ENCODE measurements at places on chromosomes 1 and 21.

DNA sequence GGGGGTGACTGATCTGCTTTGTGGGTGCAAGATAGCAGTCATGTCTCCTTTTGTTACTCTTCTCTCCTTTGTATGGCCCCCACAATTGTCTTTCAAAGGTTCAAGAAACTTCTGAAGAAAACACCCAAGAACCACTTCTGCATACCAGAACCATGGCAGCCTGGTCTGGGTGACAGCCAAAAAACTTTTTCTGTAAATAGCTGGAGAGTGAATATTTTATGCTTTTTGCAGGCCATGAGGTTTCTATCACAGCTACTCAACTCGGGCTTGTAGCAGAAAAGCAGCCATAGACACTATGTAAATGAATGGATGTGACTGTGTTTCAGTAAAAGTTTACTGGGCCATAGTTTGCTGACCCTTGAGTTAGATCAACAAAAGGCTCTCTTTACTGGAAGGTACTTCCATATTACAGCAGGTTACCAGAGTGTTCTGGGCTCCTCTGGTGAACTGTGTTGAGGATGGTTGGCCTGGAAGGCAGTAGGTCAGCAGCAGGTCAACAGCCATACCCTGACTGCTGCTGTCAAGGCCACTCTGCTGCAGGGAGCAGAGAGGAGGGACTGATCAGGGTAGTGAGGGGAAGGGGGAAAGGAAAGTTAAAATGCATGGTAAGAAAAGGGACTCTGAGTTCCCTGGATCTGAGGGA is 116.4 kb downstream of the GDAP2 start:
- no peak for DNase-seq

- no peak for DNase-seq
Measured at GRCh38 chr1:218633238-218633988, 288.3 kb downstream of the TGFB2 start.

DNA sequence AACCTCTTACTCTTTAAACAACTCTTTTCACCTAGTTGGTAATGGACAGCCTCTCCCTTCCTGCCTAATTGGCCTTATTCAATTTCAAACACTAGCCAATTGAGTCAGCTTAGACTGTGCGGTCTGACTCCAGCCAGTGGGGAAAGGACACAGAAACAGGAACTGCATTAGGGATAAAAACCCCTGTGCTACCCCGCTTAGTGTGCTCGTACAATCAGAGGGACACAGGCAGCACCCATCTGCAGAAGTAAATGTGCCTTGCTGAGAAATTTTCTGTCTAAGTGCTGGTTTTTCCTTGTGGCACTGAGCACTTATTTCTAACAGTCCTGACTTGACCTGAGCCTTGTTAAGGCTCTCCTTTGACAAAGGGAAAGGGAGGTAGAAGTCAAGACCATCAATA is 6.0 kb upstream of the CD2 start:
- no peak for DNase-seq

DNA sequence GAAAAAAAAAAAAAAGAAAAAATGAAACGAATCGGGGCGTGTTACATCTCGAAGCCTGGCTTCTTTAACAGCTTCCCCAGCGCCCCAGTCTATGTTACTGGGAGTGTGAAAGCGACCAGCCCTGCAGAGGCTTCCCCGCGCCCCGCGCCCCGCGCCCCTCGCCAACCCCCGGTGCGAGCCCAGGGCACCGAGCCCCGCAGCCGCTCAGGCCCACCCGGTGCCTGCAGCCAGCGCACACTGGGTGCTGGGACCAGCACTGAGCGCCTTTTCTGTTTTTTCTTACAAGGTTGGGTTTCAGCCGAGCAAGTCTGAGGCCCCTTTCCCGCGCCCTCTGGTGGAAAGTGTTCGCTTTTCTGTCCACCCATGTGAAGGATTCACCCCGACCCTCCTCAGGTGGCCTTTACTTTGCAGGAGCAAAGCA is 42.1 kb upstream of the ZNF496 start:
- peak; percentile 68 for DNase-seq

DNA sequence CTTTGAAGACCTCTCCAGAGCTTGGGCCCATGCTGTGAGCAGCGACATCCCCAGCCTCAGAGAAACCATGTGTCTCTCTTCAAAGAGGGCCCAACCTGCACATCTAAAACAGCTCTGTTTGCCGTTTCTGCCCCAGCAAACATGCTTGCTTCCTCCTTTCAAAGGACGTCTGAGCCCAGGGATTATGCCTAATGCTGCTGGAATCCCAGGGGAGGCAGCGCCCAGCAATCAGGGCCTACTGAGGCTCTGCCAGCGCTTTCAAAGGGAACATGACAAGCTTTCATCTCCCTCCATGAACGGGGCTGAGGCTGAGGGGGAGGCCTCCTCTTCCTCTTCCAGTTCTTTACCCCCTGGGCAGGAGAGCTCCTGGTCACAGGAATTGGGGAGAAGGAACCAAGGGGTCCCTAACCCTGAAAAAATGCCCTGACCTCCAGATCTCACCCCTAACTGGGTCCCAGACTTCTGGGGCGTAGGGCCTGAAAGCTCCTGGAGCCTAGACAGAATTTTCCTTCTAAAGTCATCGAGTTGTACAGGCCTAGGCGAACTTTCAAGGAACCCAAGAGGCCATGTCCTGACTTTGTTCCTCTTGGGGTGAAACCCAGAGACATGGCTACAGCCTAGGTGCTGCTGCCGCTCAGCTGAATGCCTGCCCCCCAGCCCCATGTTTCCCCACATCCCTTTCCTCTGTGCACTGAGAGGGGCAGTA is 13.4 kb upstream of the ASCL5 start:
- no peak for DNase-seq

DNA sequence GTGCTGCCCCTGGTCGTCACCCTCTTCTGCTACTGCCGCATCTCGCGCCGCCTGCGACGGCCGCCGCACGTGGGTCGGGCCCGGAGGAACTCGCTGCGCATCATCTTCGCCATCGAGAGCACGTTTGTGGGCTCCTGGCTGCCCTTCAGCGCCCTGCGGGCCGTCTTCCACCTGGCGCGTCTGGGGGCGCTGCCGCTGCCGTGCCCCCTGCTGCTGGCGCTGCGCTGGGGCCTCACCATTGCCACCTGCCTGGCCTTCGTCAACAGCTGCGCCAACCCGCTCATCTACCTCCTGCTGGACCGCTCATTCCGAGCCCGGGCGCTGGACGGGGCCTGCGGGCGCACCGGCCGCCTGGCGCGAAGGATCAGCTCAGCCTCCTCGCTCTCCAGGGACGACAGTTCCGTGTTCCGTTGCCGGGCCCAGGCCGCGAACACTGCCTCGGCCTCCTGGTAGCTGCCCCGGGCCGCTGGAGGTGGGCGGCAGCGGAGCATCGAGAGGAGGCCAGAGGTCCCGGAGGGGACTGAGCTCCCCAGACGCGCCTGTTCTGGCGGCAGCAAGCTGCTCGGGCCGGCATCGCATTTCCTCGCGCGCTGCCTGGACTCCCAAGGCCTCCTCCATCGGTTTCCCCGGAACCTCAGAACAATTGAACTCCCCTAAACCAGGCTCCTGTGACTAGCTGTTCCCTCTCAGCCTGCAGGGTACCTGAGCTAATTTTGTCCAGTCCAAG is 1.1 kb downstream of the GPR25 start:
- no peak for DNase-seq

DNA sequence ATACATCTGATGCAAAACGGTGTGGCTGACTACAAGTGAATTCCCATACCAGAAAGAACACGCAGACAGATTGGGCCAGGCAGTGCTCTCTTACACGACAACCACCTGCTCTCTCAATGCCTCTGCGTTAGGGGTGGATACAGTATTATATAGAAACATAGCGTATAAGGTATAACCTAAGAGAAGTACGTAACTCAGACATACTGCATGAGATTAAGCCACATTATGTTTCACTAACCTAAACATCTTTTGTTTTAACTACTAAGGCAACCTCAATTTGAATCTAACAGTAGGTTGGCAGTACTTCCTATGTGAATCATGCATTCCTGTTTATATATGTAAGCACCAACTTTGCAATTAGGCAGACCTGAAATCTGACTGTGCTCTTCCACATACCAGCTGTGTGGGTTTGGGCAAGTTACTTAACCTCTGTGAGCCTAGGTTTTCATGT is 58.1 kb upstream of the COA6 start:
- DNase-seq: peak; percentile 36

- DNase-seq: no peak
Measured at GRCh38 chr1:113616156-113616555, 143.1 kb downstream of the PHTF1 start.

- DNase-seq: no peak
Measured at GRCh38 chr21:31524140-31524539, 135.4 kb upstream of the SOD1 start.

DNA sequence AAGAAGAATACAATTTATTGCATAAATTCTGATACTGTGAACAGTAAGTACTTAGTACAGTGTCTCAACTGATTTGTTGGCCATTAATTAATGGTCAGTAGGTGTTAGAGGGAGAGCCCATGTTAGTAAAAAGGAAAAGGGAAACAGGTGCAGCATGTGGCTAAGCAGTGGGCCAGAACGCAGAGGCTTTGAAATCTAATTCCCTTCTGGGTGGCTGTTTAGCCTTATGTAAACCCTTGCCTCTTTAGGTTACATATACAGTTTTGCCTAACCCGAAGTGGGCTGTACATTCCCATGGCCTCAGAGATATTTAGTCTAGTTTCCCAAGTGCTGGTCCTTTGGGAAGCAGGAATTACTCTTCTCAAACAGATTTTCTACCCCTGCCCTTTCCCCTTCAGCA is 43.5 kb upstream of the BCL9 start:
- no peak for DNase-seq

DNA sequence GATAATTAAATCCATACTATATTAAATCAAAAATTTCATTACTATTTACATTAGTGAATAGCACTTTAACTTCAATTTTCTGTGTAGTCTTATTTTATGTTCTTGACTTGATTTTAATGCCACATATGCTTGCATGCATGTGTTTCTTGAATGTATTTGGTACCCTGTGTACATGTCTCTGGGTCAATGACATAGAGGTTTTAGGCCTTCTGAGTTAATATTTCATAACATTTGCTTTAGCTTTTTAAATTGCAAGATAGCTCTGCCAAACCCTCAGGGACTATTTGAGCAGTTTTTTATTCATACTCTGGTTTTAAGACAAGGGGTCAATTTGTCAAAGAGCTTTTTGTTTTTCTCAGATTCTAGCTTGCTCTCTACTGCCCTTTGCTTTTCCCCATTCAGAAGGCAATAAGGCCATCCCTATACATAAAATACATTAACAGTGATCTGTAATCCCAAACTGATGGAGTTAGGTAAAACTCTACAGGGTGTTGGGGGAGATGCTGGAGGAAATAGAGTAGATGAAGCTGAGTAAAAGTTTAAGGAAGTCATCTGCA is 5.0 kb downstream of the MLLT11 start:
- DNase-seq: no peak

GRCh38 chr1:168664069-168664834 is 64.8 kb downstream of the DPT start:
- no peak for DNase-seq

DNA sequence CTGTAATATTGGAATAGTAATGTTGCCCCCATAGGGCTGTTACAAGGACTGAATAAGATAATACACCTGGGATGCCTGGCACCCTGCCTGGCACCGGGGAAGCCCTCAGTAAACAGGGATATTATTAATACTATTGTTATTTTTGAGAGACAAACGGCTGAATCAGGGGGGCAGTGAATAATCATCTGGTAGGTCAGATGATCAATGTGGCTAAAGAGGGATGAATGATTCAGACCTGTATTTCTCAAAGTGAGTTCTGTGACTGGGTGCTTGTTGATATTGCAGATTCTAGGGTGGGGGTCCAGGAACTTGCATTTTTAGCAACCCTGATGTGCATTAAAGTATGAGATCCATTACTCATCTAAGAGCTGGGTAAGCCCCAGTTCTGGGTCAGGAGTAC is 46.2 kb upstream of the BCL10 start:
- no peak for DNase-seq

- DNase-seq: peak; percentile 34
Measured at GRCh38 chr1:15684042-15684461, at the start of gene PLEKHM2. Gene PLEKHM2 (plus strand): TSS chr1:15684320. CDS start chr1:15684559, 239 bp downstream.

DNA sequence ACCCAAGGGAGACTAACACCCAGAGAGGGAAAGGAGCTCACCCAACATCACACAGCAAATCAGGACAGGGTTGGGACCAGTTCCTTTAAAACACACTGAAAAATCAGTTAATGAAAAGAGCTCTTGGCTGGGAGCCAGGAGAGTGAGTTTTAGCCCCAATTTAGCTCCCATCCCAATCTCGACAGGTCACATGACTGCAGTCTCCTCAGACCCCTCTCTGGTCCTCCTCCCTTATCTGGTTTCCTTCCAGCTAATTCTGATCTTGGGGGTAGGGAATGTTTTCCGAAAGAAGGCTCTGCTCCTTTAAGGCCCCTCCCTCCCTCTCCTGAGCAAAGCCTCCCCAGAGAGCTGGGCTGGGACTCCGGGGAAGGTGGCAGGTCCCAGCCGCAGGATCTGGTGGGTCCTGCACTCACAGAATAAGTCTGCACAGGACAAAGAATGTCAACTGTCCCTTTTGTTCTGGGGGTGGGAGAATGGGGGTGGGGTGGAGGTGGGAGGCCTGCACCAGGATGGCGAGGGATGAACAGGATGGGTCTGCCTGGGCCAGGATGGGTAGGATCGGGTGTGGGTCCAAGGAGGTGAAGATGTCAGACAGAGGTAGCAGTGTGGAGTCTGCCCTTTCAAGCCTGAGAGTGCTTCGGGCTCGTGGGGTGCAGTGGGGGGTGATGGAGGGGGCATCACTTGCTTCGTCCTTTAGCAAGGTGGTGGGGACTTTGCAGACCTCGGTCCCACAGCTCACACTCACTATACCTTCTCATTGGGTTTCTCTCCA is 57.3 kb upstream of the SSBP3 start:
- DNase-seq: no peak

GRCh38 chr1:26833432-26834405 is 7.2 kb downstream of the ZDHHC18 start:
- DNase-seq: peak; percentile 78

DNA sequence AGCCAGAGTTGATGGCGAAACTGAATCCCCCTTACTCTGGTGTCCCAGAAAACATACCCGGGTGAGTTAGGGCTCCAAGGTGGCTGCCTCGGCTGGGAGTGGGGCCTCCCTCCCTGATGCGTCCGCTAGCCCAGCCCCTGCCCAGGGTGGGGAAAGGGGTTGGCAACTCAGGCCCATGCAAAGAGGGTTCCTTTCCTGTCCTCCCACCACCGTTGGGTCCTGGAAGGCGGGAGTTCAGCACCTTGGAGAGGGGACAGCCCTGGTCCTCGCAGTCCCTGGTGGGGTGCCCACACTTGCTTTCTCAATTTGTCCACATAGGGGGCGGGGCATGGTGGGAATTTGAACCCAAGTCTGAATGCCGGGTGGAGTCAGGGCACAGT is 6.1 kb downstream of the SRM start:
- peak; percentile 31 for DNase-seq

All from activated CD4-positive, alpha-beta T cell treated with anti-CD3 and anti-CD28 coated beads, Interleukin-2, amount 50 U/mL, for 48 hours (primary cell).